ENCODE measurements at places on chromosomes 2 and 18.

DNA sequence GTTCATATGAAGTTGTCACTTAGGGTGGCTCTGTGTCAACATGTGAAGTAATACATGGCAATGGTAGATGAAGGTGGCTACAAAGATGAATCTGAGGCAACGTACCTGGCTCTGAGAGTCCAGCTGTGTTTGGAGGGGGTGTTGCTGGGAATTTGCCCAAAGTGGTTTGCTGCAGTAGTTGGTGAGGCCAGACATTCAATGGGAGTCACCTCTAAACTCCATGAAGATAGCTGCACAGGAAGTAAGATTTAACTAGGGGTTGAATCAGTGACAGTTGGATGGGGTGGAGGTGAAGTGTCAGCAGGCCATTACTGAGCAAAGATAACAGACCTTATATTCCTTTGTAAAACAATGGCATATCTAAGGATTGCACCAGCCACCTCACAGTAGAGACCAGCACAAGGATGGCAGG lies 71.8 kb downstream of the NUP35 start:
- DNase-seq = no peak

- DNase-seq = no peak
Measured at GRCh38 chr2:70932631-70933230, 3.0 kb upstream of the ATP6V1B1 start.

DNA sequence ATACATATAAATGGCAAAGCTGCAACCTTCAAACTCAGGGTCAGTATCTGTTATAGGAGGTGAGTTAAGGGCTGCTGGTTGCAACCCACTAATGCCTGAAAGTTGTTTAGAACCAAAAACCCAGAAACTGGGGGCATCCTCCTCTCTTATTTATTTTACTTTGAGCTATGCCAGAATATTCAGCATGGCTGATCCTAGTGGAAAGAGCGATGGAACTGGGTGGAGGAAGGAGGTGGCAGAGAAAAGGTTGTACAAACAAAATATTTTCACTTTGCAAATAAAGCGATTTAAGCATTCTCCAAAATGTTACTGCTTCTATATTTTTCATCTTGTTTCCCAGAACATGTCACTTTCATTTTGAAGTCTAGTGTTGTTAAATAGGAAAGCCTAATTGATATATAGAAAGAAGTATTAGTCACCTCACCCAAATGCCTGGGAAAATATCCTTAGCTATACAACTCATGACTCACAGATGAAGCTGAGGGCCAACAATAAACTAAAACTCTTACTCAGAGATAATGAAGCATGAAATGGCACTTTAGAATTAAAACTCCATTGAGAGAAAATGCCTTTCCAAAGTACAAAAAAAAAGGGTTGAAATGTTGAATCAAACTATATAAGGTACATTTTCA lies 251.4 kb upstream of the UBE2E3 start:
- DNase-seq = peak; percentile 97

- DNase-seq = peak; percentile 33
Measured at GRCh38 chr2:121804340-121804739, 48.9 kb downstream of the TSN start.

DNA sequence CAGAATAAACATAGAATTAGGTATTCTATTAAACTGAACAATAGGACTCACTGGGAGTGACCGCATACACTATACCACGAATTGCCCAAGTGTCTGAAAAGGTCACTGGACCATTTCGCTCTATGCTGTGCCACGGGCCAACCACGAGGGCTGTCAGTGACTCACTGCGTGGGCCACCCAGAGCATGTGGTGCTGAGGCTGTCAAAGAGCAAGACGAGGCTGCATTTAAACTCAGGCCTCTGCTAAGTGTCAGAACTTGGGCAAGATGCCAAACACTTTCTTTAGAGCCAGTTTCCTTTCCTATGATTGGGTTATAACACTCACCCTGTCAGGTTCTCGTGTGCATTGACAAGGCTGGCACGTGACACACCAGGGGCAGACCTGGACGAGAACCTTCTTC lies 97.5 kb downstream of the SH3YL1 start:
- DNase-seq = no peak

GRCh38 chr2:191950132-191950874 lies 103.4 kb upstream of the CAVIN2 start:
- peak; percentile 64 for DNase-seq

GRCh38 chr2:95046371-95047112 lies 21.0 kb downstream of the MAL start:
- no peak for DNase-seq

DNA sequence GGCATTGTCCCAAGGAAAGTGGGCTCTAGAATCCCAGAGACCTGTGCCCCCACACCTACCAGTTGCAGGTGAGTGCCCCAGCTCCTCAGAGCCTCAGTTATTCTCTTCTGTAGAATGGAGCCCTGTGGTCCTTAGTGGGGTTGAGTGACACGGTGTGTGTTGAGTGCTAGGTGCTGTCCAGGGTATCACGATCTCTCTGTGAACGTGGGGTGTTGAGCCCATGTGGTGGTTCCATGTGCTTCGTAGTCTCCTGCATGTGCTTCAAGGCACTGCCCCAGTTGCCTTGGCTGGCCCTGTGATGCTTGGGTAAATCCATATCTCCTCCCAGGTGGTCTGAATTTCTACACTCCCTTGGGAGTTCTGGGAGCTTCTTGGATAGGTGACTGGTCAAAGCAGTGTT lies 54.9 kb downstream of the SH3RF3 start:
- no peak for DNase-seq

DNA sequence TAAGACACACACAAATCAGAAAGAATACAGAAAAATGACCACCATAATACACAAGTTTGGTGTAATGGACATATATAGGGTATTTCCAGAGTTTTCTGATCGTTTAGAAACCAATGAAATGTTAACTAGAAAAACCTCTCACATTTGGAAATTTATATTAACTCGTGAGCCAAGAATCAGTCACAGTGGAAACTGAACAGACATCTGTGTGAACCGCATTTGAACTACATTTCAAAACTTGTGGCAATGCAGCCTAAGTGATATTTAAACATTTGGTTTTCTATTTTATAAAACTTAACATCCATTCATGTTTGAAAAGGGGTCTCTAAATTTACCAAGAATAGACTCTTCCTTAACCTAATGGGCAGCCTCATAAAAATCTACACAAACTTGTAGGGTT lies 29.0 kb upstream of the KCNG2 start:
- DNase-seq = no peak

- DNase-seq = no peak
Measured at GRCh38 chr18:22132258-22132657, 37.1 kb upstream of the GATA6 start.

- no peak for DNase-seq
Measured at GRCh38 chr2:240230291-240230931, 90.0 kb upstream of the OTOS start.

GRCh38 chr2:211867845-211868451 lies 670.7 kb downstream of the ERBB4 start:
- DNase-seq = peak; percentile 75

- DNase-seq = no peak
Measured at GRCh38 chr2:105592288-105592687, 152.4 kb upstream of the NCK2 start.

- peak; percentile 93 for DNase-seq
Measured at GRCh38 chr18:28594034-28594433, 417.1 kb upstream of the CDH2 start.

DNA sequence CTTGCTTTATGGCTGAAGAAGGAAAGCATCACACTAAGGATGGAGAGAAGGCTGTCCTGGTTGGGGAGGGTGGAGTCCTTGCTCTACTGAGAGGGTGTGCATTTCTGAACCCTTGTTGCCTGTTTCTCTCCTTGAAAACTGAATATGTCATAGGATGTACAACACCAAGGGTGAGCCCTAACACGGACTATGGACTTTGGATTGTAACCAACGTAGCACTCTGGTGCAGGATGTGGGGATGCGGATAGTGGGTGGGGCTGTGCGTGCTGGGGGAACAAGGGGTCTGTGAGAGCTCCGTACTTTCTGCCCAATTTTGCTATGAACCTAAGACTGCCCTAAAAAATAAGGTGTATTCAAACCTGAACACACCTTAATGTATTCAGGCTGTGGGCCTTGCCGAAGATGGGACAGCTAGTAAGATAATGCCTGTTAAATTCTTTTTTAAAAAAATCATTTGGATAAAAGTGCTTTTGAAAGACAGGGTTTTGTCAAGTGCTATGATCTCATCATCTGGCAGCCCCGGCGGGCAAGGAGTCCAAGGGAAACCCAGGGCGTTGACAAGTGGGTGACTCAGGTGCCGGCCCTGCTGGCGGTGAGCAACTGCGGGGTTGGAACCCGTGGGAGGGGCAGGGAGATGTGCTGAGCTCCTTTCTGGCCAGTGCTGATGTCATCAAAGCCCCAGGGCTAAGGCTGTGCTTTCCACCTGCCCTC lies 54.0 kb downstream of the GATA6 start:
- peak; percentile 91 for DNase-seq

- no peak for DNase-seq
Measured at GRCh38 chr18:74595431-74595830, 2.2 kb upstream of the ZNF407 start.

DNA sequence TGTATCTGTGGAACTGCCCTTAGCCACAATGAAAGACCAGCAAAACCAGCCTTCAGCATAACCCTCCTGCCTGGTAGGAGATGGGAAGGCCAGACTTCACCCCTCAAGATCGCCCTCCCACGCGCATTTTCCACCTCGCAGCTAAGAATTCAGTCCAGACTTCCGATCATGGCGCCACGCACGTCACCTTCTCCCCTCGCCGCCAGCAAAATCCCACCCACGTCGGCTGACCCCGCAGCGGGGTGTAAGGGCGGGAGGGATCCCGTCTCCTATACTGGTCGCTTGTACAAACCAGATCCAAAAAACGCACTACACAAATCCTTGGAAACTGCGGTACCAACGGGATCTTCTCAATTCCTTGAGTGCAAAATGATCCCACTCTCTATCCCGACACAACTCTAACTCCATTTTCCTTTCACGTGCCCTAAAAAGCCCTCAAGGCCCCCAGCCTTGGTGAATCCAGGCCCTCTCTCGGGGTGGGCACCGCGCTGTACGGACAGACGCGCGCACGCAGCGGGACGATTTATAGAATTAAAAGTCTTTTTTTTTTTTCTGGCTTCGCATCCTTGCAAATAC lies 1.0 kb upstream of the BMPR2 start:
- peak; percentile 78 for DNase-seq

- DNase-seq = peak; percentile 46
Measured at GRCh38 chr2:28658369-28658768, 93.3 kb upstream of the PPP1CB start.

- DNase-seq = peak; percentile 70
Measured at GRCh38 chr2:15588329-15588919, 3.2 kb upstream of the DDX1 start.

- no peak for DNase-seq
Measured at GRCh38 chr18:79410171-79410641, 14.5 kb downstream of the NFATC1 start.

DNA sequence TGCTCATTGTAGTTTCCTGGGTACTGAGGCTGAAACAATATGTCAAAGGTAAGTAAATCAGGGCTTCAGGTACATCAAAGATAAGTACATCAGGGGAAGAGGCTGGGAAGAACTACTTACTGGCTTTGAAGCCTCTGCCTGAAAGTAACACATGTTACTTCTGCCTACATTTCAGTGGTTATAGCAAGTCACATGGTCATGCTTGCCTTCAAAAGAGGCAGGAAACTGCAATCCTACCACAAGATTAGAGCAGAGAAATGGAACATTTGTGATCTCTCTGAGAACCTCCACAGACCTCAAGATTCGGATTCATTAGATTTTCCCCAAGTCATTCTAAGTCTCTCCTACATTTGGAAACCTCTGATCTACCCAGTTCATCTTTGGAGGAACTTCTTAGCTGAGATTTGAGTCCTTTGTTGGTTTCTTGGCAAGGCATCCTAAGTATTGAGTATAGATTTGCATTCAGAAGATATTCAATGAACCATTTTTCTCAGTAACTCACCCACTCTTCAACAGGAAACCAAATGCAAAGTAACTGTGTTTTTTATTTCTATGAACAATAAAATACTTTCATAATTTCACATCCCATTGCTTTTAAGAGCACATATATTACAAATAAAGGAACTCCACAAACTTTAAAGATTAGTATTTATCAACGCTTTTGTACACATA lies 48.5 kb upstream of the CCDC195 start:
- DNase-seq = no peak

DNA sequence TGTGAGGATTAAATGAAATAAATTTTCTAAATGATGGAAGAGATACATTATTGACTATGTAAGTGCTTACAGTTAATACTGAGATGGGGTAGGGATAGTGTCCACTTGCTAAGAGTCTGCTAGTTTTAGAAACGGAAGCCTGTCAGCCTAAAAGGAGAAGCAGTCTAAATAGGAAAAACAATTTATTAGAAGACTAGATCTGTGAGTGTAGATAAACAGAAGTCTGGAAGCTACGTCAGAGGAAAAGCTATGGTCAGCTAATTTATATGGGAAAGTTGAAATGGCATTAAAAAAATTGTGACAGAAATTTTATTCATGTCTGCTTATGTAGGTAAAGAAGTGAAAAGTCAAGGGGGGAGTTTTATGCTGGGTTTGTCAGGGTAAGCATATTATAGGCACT lies 1338.4 kb upstream of the CHAC2 start:
- no peak for DNase-seq

DNA sequence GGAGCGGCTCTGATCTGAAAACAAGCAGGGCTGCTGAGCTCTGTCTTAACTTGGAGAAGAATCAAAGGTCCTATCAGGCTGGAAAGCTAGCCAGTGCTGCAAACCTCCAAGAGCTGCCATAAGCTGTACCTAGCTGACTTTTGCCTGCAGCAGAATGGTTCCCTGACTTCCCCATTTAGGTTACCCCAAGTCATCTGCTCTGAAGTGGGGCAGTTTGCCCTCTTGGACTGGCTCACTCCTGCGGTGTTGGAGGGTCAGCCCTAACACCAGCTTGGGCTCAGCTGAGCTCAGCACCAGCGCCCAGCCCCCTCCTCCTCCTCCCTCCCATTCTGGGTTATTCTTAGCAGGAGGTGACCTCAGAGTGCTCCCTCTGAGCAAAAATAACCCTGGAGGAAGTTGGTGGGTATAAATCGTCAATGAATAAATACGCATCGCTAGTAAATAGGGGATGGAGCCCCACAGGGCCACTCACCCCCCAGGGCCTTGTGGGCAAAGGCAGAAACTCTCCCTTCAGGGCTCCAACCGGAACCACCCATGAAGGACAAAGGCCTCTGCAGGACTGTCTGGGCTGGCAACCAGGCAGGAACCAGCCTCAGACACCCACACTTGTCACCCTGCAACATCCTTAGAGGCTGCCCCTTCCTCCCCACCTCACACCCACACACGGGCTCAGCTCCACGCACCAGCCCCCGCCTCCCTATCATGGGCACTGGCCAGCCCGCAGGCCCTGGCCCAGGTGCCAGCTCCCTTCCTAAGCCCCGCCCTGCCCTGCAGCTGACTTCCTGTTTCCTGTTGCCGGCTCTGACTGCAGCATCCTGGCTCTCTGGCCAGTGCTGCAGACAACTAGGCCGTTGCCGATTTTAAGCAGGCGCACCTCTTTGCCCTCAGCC lies 46.9 kb downstream of the DNMT3A start:
- peak; percentile 10 for DNase-seq
